Activated CD8-positive, alpha-beta memory T cell treated with anti-CD3 and anti-CD28 coated beads for 4 hours (primary cell): ENCODE measurements at places on chromosomes 2 and 18.

DNA sequence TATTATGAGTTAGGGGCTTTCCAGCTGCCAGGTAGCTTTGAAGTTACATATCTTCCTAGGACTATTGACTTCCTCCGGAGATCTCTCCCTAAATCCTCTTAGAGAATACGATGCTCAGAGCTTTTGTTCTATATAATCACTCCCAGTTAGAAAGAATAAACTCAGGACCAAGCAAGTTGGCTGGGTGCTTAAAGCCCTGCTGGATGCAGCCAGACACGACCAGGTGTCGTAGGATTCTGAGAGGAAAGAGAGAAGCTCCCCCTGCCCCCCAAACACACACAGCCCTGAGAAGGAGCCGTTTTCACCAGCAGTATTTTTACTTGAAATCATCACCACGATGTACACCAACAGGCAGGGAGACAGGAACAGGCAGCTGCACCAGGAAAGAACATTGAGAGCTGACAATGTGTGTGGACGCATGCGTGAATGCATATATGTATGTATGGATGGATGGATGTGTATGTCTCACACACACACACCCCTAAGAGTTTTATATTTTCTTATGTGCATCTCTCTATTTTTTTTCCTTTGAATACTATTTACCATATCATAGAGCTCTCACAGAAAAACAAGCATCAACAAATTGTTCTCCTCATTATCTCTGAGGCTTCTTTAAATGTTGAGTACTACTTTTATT is 382.6 kb downstream of the EPHA4 start:
- no peak for DNase-seq

- no peak for DNase-seq
Measured at GRCh38 chr2:42314892-42315468, 46.0 kb downstream of the COX7A2L start.

- DNase-seq, result no peak
Measured at GRCh38 chr2:54658564-54659071, 64.8 kb upstream of the EML6 start.

GRCh38 chr2:38602136-38602731 is 494 bp downstream of the HNRNPLL start:
- DNase-seq, result no peak
